Suppressor macrophage treated with lipopolysaccharide for 4 hours (primary cell): ENCODE measurements at places on chromosomes 7 and 10.

DNA sequence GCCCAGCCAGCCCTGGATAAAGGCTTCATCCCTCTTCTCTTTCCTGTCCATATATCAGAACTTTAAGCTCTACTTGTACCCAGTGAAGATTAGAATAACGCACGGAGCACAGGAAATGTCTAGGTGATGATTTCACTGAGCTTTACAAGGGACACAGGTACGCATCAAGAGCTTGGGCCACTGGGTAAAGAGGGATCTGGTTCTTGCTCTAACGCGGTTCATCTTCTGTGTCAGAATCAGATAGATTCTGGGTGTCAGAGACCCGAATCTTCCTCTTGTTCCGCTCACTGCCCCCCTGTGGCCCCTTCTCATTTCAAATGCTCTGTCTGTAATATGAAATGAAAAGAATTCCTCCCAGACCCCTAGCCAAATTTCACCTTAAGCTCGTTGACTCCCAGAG lies 24.7 kb downstream of the IL2RA start:
- DNase-seq, result no peak

DNA sequence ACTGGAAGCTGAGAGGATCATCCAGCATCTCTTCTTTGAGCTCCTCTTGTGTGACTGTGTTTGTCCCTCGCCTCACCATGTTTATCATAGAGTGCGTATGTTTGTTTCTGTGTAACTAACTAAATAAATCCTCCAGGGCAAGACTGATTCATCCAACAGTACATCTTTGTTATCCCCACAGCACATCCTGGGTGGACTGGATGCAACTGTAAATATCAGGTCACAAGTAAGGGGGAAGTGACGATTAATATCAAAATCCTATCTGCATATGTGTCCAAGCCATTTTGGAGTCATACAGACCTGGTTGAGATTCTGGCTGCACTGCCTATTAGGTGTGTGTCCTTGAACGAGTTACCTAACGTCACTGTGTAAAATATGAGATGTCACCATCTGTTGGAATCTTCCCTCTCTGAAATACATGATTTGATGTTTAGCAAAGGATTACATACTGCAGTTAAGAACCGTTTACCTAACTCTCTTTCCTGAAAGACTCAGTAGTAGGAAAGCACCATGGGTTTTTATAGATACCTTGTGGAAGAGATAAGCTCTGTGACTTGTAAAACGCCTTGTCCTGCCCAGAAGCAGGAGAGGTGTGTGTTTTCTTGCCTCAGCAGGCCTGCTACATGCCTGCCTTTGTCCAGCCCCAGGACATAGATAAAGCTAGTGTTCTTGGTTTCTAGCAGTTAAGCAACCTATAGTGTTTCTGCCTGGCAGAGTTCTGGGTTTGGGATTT lies 25.8 kb downstream of the WBP1L start:
- no peak for DNase-seq

- DNase-seq, result peak; percentile 35
These were observed 80.9 kb downstream of the ABLIM1 start for GRCh38 chr10:114577133-114577532.

- no peak for DNase-seq
These were observed 45.4 kb downstream of the CHST3 start for GRCh38 chr10:72009425-72010081.

- DNase-seq, result no peak
These were observed 55.3 kb upstream of the KAT6B start for GRCh38 chr10:74771054-74771453.

DNA sequence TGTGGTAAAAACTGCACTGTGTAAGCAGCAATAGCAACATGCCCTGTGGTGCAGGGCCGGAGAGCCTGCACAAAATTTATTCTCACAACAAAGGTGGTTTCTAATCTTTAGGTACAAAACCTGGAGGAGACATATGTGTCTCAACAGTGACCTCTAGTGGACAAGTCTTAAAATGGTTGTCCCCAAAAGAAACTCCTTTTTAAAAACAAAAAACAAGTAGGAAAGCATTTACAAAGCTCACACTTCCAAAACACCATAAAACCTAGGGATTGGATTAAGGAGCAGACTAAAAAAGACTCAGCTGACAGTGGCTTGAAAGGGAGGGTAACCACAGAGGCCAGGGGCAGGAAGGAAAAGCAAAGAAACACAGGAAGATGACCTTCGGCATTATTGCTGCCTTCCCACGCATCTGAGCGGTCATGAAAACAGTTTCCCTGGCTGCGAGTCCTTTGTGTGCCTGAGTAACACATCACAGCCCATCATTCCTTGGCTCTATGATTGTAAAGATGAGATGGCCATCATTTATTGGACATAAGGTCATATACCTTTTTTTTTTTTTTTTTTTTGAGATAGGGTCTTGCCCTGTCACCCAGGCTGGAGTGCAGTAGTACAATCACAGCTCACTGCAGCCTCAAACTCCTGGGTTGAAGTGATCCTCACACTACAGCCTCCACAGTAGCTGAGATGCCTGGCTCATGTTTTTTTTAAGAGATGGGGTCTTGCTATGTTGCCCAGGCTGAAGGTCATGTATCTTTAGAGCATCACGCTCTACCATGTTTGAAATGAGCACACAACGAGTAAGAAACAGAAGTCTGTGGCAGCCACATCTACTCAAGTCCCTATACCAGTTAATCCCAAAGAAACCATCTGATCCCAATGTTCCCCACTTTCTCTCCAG lies 39.5 kb downstream of the RSU1 start:
- DNase-seq, result peak; percentile 60

- DNase-seq, result no peak
These were observed 12.1 kb downstream of the DOCK1 start for GRCh38 chr10:126917375-126917774.

- DNase-seq, result no peak
These were observed 83.0 kb downstream of the C1GALT1 start for GRCh38 chr7:7265081-7266075.

GRCh38 chr7:158840604-158841003 lies 11.3 kb upstream of the ESYT2 start:
- no peak for DNase-seq

DNA sequence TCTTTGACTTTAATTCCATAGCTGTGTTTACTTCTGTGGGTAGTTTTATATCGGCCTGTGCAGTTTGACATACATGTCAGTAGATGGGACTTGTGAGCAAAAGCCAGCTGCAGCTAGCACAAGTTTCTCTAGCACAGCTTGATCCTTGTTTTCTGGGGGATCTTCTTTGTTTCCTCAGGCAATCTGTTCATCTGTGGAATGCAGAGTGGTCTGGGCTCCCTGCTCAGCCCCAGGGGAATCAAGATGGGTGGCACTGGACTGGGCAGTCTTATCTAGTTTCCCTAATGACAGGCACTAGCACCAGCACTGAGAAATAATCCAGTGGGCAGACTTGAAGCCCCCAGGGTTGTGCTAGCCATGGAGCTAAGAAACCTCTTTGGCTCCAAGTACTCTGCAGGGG lies 40.8 kb downstream of the CYP2C19 start:
- DNase-seq, result no peak

DNA sequence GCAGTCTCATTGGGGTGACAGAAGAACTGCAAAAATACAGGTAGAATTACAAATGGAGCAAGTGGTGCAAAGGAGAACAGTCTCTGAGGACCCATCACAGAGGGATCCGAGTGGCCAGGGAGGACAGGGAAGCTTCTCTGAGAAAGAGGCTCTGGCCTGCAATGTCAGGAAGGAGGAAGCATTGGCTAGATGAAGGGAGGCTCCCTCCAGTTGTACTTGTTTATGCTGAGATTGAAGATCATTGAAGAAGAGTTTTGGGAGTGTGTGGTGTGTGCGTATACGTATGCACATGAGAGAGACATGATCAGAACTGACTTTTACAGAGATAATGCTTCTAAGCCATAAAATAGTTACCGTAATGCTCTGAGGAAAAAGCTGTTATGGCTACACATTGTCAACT lies 274.7 kb upstream of the FZD8 start:
- DNase-seq, result no peak

DNA sequence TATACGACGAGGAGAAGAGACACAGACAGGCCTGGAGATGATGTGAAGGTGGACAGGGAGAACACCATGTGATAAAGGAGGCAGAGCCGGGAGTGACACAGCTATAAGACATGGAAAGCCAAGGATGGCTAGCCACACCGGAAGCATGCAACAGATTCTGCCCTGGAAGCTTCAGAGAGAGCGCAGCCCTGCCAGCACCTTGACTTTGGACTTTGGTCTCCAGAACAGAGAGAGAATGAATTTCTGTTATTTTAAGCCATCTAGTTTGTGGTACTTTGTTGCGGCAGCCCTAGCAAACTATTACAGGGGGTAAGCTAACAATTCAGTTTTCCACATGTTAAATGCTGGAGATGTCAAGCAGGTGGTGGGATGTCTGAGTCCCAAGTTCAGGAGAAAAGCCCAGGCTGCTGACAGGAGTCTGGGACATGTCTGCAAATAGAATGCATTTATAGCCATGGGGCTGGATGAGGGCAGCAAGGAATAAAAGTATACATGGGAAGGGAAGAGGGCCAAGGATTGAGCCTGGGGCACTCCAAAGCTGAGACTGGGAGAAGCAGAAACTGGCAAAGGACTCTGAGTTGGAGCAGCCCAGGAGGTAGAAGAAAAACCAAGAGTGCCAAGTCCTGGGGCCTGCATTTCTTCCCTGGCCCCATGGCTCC lies 65.1 kb downstream of the ATXN7L1 start:
- DNase-seq, result no peak

GRCh38 chr7:28280516-28280915 lies 99.9 kb upstream of the JAZF1 start:
- DNase-seq, result no peak

- DNase-seq, result no peak
These were observed 14.8 kb downstream of the CPA5 start for GRCh38 chr7:130359276-130359857.

GRCh38 chr10:72730479-72730878 lies 38.5 kb downstream of the MCU start:
- no peak for DNase-seq

DNA sequence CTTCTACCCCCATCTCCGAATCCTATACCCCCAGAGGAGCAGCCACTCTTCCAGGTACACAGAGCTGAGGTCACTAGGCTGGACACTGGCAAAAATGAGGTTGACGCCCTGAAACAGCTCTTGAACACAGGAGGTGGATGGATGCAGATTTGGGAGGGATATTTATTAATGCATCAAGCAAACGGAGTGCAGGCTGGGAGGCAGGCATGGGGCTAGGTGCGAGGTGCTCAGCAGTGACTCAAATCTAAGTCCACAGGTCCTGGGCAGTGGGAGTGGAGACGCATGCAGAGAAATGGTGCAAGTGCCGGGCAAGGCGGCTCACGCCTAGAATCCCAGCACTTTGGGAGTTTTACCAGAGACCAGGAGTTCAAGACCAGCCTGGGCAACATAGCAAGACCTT lies 11.0 kb downstream of the GUSB start:
- no peak for DNase-seq

- DNase-seq, result no peak
These were observed 683 bp downstream of the INSIG1 start for GRCh38 chr7:155298288-155298833.

- peak; percentile 75 for DNase-seq
These were observed 13.2 kb downstream of the NUDCD3 start for GRCh38 chr7:44477063-44477830.

GRCh38 chr10:73584737-73585136 lies 6.4 kb downstream of the USP54 start:
- DNase-seq, result no peak

GRCh38 chr10:112805701-112806100 lies 144.3 kb upstream of the TCF7L2 start:
- no peak for DNase-seq

GRCh38 chr7:143492799-143493739 lies 15.4 kb downstream of the TAS2R41 start:
- DNase-seq, result no peak

DNA sequence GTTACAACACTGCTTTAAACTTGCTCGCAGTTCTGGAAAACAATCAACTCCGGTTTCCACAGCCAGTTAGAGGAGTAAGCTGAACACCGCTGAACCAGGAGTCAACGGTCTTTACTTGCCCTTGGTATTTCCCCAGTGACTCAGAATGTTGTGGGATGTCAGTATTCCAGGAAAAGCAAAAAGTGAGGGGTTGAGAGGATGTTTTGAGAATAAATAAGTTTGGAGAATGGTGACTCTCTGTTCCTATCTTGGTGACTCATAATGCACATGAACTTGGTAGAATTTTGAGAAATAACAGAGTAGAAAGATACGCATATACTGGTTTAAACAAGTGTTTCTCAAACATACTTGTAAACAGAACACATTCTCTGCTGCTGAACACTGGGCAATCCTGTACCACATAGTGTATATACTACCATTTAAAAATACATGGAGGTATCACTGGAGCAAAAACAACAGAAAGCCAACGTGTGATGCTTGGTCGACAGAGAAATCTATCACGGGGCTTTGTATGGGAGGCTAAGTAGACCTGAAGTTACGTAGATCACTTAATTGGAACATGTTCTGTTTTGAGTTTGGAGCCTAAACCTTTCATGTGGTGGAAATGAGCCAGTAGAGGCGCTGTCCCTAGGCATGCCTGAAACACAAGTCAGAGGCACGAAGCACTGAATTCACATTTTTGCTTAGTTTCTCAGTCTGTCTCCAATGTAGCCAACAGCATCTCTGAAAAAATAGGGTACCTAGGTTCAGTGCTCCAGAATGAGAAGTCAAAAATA lies 534.3 kb downstream of the PARD3 start:
- DNase-seq, result peak; percentile 64

- DNase-seq, result no peak
These were observed 84.8 kb upstream of the LRGUK start for GRCh38 chr7:134042307-134042706.

DNA sequence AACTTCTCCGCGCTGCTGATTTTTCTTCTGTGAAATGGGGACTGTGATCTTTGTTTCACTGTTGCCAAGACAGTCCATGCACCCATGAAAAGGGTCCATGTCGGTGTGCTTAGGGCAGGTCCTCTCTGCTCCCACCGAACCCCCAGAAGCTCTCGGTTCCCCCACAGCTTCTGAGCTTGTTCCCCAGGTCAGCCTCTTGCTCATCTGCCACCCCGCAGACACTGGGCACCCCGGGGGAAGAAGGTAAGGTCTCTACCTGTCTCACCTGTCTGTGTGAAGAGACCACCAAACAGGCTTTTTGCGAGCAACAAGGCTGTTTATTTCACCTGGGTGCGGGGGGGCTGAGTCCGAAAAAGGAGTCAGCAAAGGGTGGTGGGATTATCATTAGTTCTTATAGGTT lies 66.2 kb upstream of the NANOS1 start:
- no peak for DNase-seq

- DNase-seq, result no peak
These were observed 13.5 kb upstream of the ADAM22 start for GRCh38 chr7:87920578-87920977.

GRCh38 chr7:23808421-23808820 lies 98.4 kb downstream of the STK31 start:
- no peak for DNase-seq

- DNase-seq, result no peak
These were observed 18.5 kb downstream of the TACC2 start for GRCh38 chr10:122007415-122007814.

- no peak for DNase-seq
These were observed 262.2 kb downstream of the BAMBI start for GRCh38 chr10:28939281-28940157.

- DNase-seq, result no peak
These were observed 23.9 kb downstream of the LIPM start for GRCh38 chr10:88826388-88826787.
